ENCODE measurements at places on chromosomes 7 and 10. TPM values are rescaled to one million over a fixed set of nuclear protein-coding genes. Genes with fewer than 3 reads are reported as not detected.

SNX10 gene
- 3.1 TPM for total RNA-seq

DNA sequence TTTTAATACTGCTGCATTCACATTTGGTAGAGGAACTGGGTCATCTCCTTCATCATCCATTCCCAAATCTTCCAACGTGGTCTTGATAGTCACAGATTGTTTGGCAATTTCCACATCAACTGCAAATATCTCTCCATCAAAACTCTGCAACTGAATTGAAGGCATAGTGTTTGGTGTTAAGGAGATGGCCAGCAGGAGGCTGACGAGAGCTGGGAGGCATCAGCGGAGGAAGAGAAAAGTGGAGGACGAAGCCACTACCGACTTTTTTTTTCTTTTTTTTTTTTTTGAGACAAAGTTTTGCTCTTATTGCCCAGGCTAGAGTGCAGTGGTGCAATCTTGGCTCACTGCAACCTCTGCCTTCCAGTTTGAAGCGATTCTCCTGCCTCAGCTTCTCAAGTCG lies 205.0 kb upstream of the KCTD7 start:
- no peak for DNase-seq

ABCB4 gene
- total RNA-seq = 1.1 TPM

GRCh38 chr7:151454305-151454704 lies 14.4 kb upstream of the CRYGN start:
- peak; percentile 1 for DNase-seq

- DNase-seq = peak; percentile 54
Observed at GRCh38 chr7:86846494-86847190, 202.9 kb downstream of the GRM3 start.

DNA sequence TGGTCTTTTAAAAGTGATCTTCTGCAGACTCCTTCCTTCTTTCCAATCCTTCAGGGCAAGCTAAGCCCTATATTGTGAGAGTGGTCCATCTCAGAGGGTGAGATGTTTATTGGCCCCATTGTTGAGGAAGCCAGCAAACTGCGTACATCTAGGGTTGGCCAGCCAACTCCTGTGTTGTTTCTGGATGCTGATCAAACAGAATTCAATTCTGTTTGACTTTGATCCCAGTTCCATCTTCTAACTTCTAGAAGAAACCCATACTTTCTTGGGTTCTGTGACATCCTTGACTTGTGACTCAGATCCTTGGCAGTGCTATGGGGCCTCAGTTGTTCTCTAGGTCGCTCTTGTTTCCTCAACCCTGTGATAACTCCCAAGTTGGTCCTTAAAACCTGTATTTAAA lies 116.2 kb downstream of the LSMEM1 start:
- no peak for DNase-seq

DNA sequence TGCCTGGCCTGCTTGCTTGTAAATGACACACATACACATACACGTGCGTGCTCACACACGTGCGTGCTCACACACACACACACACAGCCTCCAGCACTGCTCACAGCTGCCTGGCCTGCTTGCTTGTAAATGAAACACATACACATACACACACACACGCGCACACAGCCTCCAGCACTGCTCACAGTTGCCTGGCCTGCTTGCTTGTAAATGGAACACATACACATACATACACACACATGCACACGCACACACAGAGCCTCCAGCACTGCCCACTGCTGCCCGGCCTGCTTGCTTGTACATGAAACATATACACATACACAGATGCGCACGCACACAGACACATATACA lies 397.2 kb downstream of the PLXNA4 start:
- DNase-seq = no peak

DNA sequence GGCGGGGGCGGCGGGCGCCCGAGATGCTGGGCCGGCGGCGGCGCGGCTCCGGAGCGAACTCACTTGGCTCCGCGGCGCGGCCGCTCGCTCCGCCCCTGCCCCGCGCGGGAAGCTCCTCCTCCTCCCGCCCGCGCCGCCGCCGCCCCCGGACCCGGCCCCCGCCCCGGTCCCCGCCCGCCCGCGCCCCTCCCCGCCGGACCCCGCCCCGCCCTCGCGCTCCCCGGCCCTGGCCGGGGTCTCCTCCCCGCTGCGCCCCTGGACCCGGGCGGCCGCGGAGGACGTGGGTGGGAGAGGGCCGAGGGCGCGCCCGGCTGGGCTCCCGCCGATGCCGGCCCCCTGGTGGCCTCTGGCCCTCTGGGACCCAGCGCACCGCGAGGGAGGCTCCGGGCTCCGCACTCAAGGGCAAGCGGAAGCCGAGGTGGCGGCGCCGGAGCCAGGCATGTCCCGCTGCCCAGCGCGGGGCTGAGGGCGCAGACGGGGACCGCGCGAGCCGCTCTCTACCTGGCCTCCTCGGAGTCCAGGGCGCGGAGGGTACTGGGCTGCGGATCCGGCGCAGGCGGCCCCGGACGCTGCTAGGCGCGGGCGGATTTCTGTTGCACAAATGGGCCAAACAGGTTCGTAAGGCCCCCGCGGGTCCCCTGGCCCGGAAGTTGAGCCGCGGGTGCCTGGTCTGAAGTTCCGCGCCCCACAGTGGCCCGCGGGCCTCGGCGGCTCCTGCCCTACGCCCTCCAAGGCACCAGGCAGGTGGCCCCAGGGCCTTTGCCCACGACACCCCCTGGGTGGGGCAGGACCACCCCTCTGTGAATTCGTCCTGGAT lies at the start of gene TCERG1L:
Gene TCERG1L, minus strand, starts transcription at position 61 of the 817 bp plus-strand sequence. CDS start 86 bp downstream, outside the sequence.
- DNase-seq = no peak

FOXI2 gene
- total RNA-seq = not detected

DNA sequence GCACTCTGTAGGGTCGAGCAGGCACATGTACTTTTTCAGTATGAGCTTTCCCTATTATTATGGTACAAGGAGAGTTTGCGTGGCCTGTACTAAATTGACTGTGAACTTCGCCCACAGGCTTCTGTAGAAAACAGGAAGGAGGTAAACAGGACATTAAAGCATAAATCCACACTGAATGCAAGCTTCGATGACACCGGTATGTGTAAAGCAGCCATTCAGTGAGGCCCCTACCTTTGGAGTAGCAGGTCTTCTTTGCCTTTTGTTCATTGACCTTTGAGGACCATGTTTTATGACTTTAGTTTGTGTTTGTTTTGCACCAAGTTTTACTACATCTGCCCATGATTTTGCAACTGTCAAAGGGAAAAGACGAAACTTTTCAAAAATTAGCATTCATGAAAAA lies 14.5 kb downstream of the MKI67 start:
- no peak for DNase-seq

GRCh38 chr10:11724938-11725776 lies 17.0 kb upstream of the ECHDC3 start:
- DNase-seq = no peak

DNA sequence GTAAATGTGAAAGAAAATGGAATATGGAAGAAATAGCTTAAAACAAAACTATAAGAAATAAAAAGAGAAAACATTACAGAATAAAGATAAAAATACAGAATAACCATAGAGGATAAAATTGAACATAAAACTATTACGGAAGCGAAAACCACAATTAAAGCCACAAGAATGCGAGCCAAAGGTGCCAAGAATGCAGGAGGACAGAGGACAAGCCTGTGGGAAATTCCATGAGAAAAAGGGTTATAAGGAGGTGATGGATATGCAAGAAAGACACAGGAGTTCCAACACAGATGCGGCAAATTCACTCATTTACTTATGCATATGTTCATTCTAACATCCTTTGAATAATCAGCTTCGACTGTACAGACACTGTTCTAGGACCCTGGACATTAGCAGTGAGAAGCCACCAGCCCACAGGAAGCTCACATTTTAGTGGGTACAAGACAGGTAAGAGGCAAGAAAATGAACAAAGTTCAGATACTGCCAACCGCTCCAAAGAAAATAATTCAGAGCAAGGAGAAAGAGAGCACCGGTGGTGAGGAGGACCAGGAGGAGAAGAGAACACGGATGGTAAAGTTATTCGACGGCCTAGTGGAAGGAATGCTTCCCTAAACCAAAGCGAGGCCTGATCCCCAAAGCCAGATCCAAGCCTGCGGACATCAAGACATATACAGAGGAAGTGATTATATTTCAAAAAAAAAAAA lies 213.7 kb upstream of the MGMT start:
- no peak for DNase-seq

FAM25A gene
- not detected for total RNA-seq

DNA sequence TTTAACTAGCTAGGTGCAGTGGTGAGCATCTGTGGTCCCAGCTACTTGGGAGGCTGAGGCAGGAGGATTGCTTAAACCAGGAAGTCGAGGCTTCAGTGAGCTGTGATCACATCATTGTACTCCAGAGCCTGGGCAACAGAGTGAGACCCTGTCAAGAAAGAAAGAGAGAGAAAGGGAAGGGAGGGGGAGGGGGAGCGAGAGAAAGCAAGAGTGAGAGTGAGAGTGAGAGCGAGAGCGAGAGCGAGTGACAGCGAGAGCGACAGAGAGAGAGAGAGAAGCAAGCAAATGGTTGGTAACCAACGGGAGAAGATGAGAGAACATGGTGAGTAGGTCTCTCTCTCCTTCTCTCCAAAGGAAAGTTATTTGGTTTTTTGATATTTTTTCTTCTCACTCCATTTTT lies 69.8 kb upstream of the DGKI start:
- DNase-seq = no peak

DNA sequence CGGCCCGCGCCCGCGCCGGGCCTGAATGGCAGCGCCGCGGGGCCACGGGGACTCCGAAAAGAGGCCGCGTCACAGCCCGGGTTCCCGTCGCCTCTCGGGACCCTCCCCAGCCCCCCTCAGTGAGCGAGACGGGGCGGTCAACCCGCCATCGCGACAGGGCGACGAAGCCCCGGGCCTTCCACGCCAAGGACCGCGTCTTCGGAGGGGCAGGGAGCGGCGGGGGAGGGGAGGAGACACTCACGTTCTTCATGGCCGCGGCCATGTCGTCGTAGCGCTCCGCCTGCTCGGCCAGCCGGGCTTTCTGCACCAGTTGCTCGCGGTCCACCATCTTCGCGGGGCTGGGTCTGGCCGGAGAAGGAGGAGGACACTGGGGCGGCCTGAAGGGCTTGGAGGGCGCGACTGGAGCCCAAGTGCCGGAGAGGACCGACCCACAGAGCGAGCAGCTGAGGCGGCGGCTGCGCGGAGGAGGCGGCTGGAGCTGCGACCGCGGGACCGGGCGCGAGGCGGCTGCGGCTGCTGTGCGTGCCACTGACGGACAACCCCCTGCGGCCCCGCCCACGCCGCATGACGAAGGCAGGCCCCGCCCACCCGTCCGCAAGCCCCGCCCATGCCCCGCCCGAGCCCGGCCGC lies at the start of gene YWHAG:
Gene YWHAG, minus strand, starts transcription at position 511 of the 630 bp plus-strand sequence. Its CDS starts 183 bp downstream, at position 328.
- peak; percentile 92 for DNase-seq

GRCh38 chr10:103884681-103885139 lies 29.3 kb upstream of the SH3PXD2A start:
- DNase-seq = peak; percentile 30

ACBD7 gene
- not detected for total RNA-seq

- DNase-seq = no peak
Observed at GRCh38 chr10:99484626-99485581, 47.8 kb upstream of the NKX2-3 start.

- DNase-seq = no peak
Observed at GRCh38 chr10:123380491-123381085, 226.4 kb downstream of the BUB3 start.
